Adrenal gland (tissue), 19 donors: ENCODE measurements at places on chromosomes 6 and 20. TPM values are rescaled to one million over a fixed set of nuclear protein-coding genes. Genes with fewer than 3 reads are reported as not detected.

- no peak for DNase-seq
- H3K4me1 ChIP-seq, result no peaks in the 10 kb centered on the region
- H3K36me3 ChIP-seq, result no peaks in the 10 kb centered on the region
- no peak overlapping the region for H3K27ac ChIP-seq
Observed at GRCh38 chr6:164916087-164916486, 393.3 kb downstream of the C6orf118 start.

DNA sequence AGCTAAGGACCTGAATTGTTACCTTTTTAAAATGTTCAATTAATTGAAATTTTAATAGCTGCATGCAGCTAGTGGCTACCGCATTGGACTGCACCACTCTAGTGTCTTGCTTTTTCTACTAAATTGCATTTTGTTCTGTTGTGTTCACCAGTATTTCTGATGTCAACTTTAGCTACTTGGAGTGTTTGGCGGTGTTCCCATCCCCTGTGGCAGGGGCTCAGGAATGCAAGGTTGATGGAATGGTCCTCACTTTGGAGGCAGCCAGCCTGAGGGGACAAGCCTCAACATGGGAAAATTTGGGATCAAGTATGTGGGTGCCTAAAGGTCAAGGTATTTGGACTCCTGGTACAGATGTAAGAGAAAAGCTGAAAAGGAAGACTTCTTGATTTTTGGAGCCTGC, 230.1 kb upstream of the PRND start:
- no peaks in the 10 kb centered on the region for H3K27me3 ChIP-seq
- no peak overlapping the region for H3K27ac ChIP-seq
- no peaks in the 10 kb centered on the region for H3K36me3 ChIP-seq
- no peak overlapping the region for H3K4me3 ChIP-seq

DNA sequence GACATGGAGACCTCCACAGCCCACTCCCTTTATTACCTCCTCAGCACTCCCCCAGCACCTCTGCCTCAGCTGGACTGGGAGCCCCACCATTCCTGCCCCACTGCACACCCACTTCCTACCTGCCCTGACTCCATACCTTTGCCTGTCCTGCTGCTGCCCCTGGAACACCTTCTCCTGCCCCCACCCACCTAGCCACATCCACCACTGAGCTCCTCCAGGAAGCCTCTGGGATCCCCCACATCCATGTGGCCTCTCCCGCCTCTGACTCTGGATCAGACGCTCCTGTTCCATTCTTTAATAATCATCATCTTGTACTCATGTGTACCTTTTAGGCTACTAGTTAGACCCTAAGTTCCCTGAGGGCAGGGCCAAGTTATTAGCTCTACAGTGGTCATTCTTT, 2.2 kb upstream of the SDCBP2 start:
- peak overlapping the region; percentile 100 for H3K27ac ChIP-seq
- DNase-seq, result peak; percentile 11
- H3K27me3 ChIP-seq, result no peaks in the 10 kb centered on the region
- H3K4me1 ChIP-seq, result peaks cover 53% of the 10 kb centered on the region
- no peak overlapping the region for H3K4me3 ChIP-seq

DNA sequence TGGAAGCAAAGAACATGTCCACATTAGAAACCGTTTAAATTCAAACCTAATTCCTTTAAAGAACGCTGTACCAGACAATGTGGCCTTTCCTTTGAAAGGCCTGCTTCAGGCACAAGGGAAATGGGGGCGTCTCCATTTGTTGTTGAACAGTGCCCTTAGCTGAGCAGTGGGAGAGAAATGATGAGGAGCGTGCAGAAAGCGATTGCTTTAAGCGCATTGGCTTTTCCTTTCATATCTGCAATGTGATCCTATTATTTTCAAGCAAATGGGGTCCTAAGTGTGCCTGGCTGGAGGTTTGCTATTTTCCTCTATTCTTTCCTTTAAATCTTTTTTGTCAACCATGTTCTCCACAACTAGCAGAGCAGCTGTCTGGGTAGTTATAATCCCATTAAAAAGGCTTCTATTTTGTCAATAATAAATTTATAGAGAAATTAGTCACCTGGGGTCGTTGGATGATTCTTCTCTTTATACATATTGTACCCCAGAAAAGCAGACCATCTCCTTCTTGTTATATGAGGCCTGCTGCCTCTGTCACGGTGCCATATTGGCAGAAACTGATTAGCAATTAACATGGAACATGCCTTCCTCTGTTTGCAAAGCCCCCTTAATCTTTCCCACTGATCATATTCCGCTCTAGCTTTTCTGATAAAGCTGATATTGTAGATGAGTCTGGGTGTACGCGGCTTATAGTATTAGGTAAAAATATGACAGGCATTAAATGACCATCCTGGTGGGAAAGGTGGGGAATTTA, 151.1 kb upstream of the JAG1 start:
- H3K4me3 ChIP-seq, result no peak overlapping the region
- H3K4me1 ChIP-seq, result no peaks in the 10 kb centered on the region
- no peaks in the 10 kb centered on the region for H3K27me3 ChIP-seq
- no peaks in the 10 kb centered on the region for H3K36me3 ChIP-seq

GRCh38 chr20:52131048-52131643, 60.4 kb downstream of the ZFP64 start:
- DNase-seq, result no peak
- no peaks in the 10 kb centered on the region for H3K27me3 ChIP-seq
- H3K4me1 ChIP-seq, result no peaks in the 10 kb centered on the region
- H3K27ac ChIP-seq, result no peak overlapping the region
- no peaks in the 10 kb centered on the region for H3K36me3 ChIP-seq

GRCh38 chr20:63968928-63969760, 586 bp downstream of the ZNF512B start:
- peak overlapping the region; percentile 43 for H3K27ac ChIP-seq
- DNase-seq, result peak; percentile 46
- H3K36me3 ChIP-seq, result no peaks in the 10 kb centered on the region
- H3K4me3 ChIP-seq, result no peak overlapping the region
- H3K4me1 ChIP-seq, result peaks cover 20% of the 10 kb centered on the region

GRCh38 chr20:60752741-60753420, 499.2 kb upstream of the CDH4 start:
- no peaks in the 10 kb centered on the region for H3K27me3 ChIP-seq
- no peak overlapping the region for H3K27ac ChIP-seq
- H3K4me3 ChIP-seq, result no peak overlapping the region
- H3K36me3 ChIP-seq, result no peaks in the 10 kb centered on the region
- no peak for DNase-seq

DNA sequence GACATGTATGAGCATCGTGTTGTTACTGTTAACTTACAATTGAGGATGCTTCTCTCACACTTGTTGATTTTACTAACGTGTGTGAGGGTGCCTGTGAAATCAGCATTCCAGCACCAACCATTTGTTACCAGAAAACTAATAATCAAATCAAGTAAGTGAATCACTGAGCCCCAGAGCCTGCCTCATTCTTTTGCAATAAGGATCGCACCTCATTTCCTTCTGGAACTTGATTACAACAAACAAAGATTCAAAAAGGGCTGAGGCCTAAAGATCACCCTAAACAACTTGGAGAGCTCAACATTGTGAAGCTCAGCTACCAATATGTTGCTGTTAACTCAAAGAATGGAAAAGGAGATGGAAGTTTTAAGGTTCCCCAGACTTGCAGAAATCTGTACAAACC, 274.7 kb downstream of the TFAP2A start:
- H3K4me1 ChIP-seq, result no peaks in the 10 kb centered on the region
- no peak for DNase-seq
- H3K36me3 ChIP-seq, result no peaks in the 10 kb centered on the region
- peaks cover 4% of the 10 kb centered on the region for H3K27me3 ChIP-seq

DNA sequence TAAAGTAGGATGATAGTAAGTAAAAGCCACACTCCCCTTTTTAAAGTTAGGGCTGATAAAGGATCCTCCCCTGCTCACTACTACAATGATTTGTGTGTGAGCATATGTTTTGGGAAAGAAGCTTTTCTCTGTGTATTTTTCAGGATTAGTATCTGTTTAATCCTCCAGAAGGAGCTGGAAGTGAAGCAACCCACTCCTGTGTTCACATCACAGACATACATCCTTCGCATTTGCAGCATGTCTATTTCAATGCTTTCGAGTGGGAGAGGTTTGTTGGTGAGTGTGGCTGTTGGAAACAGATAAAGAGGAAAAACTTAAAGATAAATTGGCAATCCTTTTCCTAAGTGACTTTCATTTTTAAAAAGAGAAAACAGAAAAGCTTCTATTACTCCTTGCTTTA, 31.6 kb upstream of the RGS17 start:
- H3K27me3 ChIP-seq, result no peaks in the 10 kb centered on the region
- H3K4me3 ChIP-seq, result no peak overlapping the region
- H3K4me1 ChIP-seq, result no peaks in the 10 kb centered on the region

DNA sequence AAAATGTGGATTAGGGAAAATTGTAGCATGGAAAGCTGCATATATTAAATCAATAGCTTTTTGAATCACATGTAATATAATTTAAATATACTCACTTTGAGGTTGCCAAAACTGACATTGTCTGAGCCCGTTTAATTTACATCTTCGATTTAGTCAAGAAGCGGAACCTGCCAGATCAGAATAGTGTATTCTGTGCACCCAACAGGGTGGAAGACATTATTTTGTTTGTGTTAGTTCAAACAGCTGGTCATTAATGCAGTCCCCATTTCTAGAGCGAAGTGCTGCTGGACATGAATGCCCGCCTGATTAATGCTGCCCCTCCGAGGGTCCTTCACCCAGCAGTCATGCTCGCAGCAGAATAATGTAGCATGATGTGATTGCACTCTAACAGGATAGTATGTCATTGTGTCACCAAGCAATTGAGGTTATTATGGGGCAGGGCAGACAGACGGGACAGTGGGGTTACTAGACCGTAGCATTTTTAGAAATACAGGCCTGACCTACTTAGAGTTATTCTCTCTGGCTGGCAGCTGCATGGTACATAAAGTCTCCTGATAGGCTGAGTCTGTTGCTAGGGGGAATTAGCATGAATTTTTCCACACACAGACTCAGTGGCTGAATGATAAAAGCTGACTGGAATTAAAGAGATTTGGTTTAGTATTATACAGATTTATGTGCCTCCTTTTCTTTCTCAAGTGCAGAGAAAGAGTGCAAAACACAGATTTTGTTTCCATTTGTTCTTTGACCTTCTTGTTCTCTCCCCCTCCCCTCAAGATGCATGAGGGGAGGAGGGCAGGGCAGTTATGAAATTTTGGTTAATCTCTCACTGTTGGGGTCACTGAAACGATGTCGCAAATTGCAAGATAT, 147.1 kb downstream of the PRL start:
- H3K4me1 ChIP-seq, result peaks cover 44% of the 10 kb centered on the region
- peak; percentile 65 for DNase-seq

- no peak for DNase-seq
- H3K4me3 ChIP-seq, result no peak overlapping the region
- H3K27ac ChIP-seq, result no peak overlapping the region
- no peaks in the 10 kb centered on the region for H3K4me1 ChIP-seq
Observed at GRCh38 chr20:41085606-41086005, 51.7 kb upstream of the PLCG1 start.

GRCh38 chr6:34858681-34859080, 29.2 kb downstream of the TAF11 start:
- no peak for DNase-seq
- H3K36me3 ChIP-seq, result no peaks in the 10 kb centered on the region
- no peaks in the 10 kb centered on the region for H3K27me3 ChIP-seq
- H3K4me3 ChIP-seq, result no peak overlapping the region

GRCh38 chr6:4805553-4806336, 29.5 kb downstream of the CDYL start:
- H3K4me3 ChIP-seq, result no peak overlapping the region
- DNase-seq, result peak; percentile 50
- H3K27ac ChIP-seq, result no peak overlapping the region
- no peaks in the 10 kb centered on the region for H3K27me3 ChIP-seq
- peaks cover 25% of the 10 kb centered on the region for H3K4me1 ChIP-seq

DNA sequence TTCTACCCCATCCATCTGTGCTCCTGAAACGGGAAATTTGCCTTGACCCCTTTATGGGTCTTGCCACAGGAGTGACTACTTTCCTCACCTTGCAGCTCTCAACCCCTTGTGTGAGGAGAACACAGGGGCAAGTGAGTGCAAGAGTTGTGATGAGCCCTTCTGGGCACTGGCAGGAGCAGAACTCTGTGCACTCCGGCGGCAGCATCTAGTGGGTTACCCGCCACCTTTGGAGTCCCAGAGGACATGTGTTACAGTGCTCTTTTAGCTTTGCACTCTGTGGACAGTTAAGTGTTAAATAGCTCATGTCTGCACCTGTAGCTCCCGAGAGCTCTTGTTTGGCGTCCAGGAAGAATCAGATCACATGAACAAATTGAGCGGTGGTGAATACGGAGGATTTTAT, 940.2 kb downstream of the GRIK2 start:
- H3K27ac ChIP-seq, result no peak overlapping the region
- H3K27me3 ChIP-seq, result no peaks in the 10 kb centered on the region
- H3K4me1 ChIP-seq, result no peaks in the 10 kb centered on the region
- DNase-seq, result no peak
- no peak overlapping the region for H3K4me3 ChIP-seq
- H3K36me3 ChIP-seq, result no peaks in the 10 kb centered on the region

DNA sequence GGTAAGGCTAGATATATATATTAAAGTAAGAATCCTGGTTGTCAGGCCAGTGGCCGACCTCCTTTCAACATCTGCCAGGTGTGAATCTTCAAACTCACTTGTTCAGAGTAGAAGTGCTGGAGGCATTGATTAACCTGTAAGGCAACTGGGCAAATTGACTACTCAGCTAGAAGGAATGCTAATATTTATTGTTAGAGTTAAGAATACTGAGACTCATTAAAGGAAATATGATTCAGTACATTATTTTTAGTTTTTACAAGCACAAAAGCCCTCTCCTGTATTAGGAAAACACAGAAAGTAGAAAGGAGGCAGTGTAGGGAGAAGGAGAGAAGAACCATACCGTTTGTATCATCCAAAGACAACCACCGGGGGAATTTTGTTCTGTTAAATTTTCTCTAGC, 53.5 kb downstream of the RIPOR2 start:
- no peak overlapping the region for H3K4me3 ChIP-seq
- no peaks in the 10 kb centered on the region for H3K27me3 ChIP-seq
- no peaks in the 10 kb centered on the region for H3K36me3 ChIP-seq
- DNase-seq, result no peak
- H3K4me1 ChIP-seq, result no peaks in the 10 kb centered on the region

GRCh38 chr20:34566978-34567891, 8.7 kb downstream of the MAP1LC3A start:
- no peaks in the 10 kb centered on the region for H3K36me3 ChIP-seq
- no peak overlapping the region for H3K4me3 ChIP-seq
- H3K27ac ChIP-seq, result no peak overlapping the region
- no peaks in the 10 kb centered on the region for H3K27me3 ChIP-seq

- H3K27me3 ChIP-seq, result no peaks in the 10 kb centered on the region
- no peak overlapping the region for H3K27ac ChIP-seq
Observed at GRCh38 chr6:33927616-33928015, 123.8 kb upstream of the MLN start.

GRCh38 chr6:80304014-80304413, 197.5 kb downstream of the BCKDHB start:
- H3K36me3 ChIP-seq, result no peaks in the 10 kb centered on the region
- H3K27me3 ChIP-seq, result no peaks in the 10 kb centered on the region
- no peak overlapping the region for H3K4me3 ChIP-seq
- no peak overlapping the region for H3K27ac ChIP-seq

The CD93 gene
- 16.9 TPM for total RNA-seq

The EBF4 gene
- 13.0 TPM for total RNA-seq

The GABRR1 gene
- total RNA-seq, result not detected

The DZANK1 gene
- total RNA-seq, result 4.0 TPM

The PROKR2 gene
- total RNA-seq, result not detected

The CDH26 gene
- total RNA-seq, result 0.55 TPM

The FUT9 gene
- 0.14 TPM for total RNA-seq

The TCP11 gene
- total RNA-seq, result 0.39 TPM
